ENCODE measurements at places on chromosomes 2 and 18. TPM values are rescaled to one million over a fixed set of nuclear protein-coding genes. Genes with fewer than 3 reads are reported as not detected.

GRCh38 chr2:115414466-115414865, 972.0 kb downstream of the DPP10 start:
- no peak for DNase-seq

DNA sequence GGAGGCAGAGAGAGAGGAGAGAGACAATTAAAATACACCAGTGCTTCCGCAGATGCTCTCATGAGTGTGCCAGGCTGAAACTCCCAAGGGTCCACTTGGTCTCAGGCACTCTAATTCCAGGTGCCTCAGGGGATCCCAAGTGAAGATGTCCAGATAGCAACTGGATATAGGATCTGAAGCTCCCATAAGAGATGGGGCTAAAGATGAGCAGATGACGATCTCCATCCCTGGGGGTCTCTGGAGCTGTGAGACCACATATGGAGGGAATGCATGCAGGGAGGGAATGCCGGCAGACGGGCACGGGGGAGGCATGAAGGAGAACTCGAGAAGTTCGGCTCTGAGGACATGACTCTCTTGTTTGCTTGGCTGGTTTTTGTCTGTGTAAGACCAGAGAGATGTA, 223.7 kb upstream of the RAB6C start:
- DNase-seq: no peak

DNA sequence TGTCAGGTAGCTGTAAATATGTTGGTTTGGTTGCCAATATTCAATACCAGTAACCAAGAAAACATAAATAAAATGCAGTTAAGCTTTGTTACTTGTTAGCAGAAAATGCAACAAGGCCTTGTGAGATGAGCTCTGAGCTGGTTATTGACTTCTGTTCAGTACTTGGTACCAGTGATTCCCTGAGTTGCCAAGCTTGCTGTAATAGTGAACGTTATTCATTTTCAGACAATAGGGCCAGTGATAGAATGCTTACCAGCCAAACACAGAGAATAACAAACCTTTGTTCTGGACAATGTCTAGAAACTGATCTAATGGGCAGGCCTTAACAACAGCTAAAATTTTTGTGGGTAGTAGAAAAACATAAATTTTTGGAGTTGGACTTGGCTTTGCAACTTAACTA, 29.5 kb downstream of the RASGRP3 start:
- DNase-seq: no peak

DNA sequence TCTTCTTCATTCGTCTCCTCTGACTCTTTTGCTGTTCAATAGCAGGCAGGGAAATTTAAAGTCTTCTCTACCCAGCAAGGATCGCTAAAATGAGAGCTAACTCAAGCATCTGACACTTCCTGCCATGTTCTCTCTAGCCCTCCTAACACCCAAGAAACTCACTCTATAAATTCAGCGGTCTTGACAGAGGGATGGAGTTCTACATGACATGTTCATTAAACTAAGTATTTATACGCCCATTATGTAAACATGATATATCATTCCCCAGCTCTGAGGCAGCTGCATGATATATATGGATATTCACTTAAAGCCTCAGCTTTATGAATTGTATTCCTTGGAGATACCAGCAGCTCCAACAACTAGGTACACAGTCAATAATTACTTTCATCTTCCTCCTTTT, 231.0 kb downstream of the METTL4 start:
- no peak for DNase-seq

DNA sequence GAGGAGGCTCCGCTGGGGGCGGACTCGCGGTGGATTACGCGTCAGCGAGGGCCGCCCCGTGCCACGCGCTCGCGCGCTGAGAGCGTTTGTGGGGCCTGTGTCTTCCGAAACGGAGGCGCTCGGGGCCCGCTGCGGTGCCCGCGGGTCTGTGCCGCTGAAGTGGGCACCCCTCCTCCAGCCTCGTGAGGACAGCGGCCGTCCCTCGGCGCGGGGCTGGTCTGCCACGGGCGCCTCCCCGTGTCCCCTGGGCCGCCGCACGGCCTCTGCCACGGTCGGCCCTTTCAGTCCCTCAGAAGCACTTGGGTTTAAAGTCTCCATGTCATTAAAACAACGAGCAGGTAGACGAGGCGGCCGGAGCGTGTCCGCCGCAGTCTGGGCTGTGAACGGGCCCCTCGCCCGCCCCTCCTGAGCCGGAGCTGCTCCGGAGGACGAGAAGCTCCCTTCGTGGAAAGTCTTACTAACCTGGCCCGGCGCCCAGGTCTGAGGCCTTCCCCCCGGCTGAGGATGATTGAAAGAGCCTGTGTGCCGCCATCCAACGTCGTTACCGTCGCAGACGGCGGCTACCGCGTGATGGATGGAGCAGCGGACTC, 97.6 kb downstream of the NFATC1 start:
- peak; percentile 15 for DNase-seq

DNA sequence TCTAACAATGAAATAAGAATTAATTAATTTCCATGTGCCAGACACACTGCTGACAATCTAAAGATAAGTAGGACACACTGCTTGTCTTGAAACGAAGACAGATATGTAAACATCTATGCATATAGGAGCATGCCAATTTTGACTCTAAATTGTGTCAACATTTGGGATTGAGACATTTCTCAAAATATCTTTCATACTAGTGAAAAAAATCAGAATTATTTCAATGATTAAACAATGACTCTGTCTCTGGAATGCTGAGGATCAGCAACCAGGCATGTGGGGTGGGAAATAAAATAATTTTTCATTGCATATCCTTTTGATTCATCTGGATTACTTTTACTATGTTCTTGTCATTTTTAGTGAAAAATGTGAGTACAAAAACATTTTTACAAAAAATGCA, 262.6 kb upstream of the SYT4 start:
- DNase-seq: no peak

LIPG gene
- total RNA-seq: not detected

ALPP gene
- not detected for total RNA-seq

CCDC74A gene
- 4.9 TPM for total RNA-seq

CCDC74B gene
- 1.2 TPM for total RNA-seq
